ENCODE measurements at places on chromosomes 5 and 9.

DNA sequence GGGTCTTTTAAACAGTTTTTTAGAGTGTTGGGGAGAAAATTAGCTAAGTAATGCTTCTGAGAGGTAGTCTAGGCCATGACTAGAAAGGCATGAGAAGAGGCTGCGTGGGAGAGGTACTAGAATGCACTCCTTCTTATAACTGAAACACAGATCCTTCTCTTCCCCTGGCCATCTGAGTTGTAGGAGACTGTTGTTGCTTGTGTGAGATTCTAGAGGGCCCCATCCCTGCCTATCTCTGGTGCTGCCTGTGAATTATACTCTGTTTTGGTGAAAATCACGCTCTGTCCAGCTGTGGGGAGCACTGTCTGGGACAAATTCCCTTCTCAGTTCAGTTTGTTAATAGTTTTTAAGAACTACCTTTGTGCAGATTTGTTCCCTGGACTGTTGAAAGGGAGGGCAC lies 37.5 kb downstream of the MAP1B start:
- no peak overlapping the region for H3K27ac ChIP-seq
- DNase-seq, result no peak
- no peaks in the 10 kb centered on the region for H3K36me3 ChIP-seq
- no peak overlapping the region for H3K4me3 ChIP-seq

DNA sequence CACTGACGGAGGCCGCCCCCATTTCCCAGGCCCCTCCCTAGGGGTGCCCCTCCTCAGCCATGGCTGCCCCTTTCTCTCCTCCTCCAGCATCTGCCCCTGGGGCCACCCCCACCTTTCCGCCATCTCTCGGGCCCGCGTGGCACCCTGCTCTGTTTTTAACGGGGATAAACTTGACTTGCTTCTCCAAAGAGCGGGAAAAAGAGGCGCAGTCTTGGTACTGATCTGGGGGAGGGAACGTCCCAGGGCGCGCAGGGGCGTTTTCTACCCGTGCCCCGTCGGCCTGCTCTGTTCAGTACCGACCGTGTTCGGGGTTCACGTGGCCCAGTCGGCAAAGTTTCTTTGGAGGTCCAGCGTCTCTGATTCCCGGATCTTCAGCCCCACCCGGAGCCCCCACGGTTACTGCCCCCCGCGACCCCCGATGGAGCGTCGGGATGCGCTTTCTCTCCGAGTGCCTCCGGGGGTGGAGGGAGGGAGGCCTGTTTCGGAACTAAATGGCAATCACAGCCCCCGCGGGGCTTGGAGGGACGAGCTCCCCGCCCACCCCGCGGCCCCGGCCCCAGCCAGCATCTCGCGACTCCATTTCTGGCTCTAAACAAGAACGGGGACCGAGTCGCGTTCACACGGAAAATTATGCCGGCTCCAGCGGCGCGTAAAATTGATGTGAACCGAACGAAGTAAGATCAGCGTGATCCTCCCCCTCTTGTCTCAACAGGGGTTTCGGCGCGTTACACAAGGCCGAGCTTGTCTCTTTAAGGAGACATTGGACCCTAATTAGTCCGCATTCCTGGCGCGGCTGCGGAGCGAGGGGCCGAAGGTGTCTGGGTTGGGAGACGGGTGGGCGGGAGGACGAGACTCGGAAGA lies 1.1 kb upstream of the TLE4 start:
- H3K4me1 ChIP-seq, result peaks cover 17% of the 10 kb centered on the region
- peak overlapping the region; percentile 86 for H3K4me3 ChIP-seq
- DNase-seq, result no peak
- no peaks in the 10 kb centered on the region for H3K27me3 ChIP-seq
- H3K36me3 ChIP-seq, result no peaks in the 10 kb centered on the region

- H3K27ac ChIP-seq, result no peak overlapping the region
- H3K4me3 ChIP-seq, result no peak overlapping the region
- peaks cover 16% of the 10 kb centered on the region for H3K4me1 ChIP-seq
- no peak for DNase-seq
- peaks cover 20% of the 10 kb centered on the region for H3K27me3 ChIP-seq
- no peaks in the 10 kb centered on the region for H3K36me3 ChIP-seq
These were observed 22.3 kb upstream of the EGFL7 start for GRCh38 chr9:136640171-136641111.

DNA sequence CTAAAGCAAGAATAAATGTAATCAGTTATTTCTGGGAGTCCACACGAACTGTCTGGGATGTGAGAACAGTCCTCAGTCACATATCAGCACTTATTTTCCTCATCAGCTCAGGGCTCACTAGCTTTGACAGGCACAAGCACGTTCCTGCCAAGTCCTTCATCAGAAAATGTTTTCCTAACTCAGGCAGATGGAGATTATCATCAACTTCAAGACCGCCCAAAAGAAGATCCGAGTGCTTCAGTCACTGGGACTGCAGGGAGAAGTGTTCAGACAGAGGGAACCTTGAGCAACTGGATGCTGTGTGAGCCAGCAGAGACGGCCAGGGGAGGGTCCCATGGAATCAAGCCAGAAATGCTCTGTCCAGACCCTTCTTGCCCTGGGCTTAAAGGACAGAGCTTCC lies 189.4 kb downstream of the NXNL2 start:
- no peak for DNase-seq
- no peak overlapping the region for H3K4me3 ChIP-seq
- H3K27ac ChIP-seq, result no peak overlapping the region
- H3K4me1 ChIP-seq, result no peaks in the 10 kb centered on the region
- no peaks in the 10 kb centered on the region for H3K36me3 ChIP-seq
- H3K27me3 ChIP-seq, result peaks cover 4% of the 10 kb centered on the region

- H3K4me3 ChIP-seq, result no peak overlapping the region
- H3K4me1 ChIP-seq, result no peaks in the 10 kb centered on the region
- no peak for DNase-seq
- no peak overlapping the region for H3K27ac ChIP-seq
These were observed 45.2 kb downstream of the ALG2 start for GRCh38 chr9:99176527-99177013.

DNA sequence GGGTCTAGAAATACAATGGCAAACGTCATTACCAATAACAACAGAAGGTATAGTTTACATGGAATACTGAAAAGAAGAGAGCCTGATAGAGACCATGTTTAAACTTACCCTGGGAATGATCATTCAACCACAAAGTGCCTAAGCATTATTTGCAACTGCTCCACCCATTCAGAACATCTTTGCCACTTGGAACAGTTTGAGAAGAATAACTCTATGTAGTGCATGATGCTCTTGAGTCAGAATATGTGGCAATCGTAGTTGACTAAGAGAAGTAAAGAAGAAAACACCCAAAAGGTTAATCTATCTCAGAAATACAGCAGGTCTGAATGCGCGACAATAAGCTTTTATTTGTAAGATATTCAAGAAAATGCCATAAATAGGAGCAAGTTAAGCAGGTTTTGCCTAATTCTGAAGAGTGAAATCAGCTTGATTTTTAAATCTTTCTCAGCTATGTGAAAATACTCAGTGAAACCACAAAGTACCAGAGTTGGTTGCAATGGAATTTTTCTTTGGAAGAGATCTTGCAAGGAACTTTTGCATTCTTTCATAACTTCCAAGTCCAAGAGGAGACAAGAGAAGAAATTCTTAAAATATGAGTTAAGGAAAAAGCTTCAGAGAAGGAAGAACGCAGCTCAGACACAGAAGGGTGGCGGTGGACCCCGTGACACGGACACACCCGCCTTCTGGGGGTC lies 64.3 kb downstream of the HABP4 start:
- H3K27ac ChIP-seq, result no peak overlapping the region
- no peaks in the 10 kb centered on the region for H3K27me3 ChIP-seq
- peaks cover 4% of the 10 kb centered on the region for H3K36me3 ChIP-seq
- no peaks in the 10 kb centered on the region for H3K4me1 ChIP-seq
- no peak overlapping the region for H3K4me3 ChIP-seq

- DNase-seq, result no peak
- H3K27ac ChIP-seq, result no peak overlapping the region
- H3K36me3 ChIP-seq, result no peaks in the 10 kb centered on the region
- no peak overlapping the region for H3K4me3 ChIP-seq
- peaks cover 2% of the 10 kb centered on the region for H3K27me3 ChIP-seq
These were observed 186.9 kb downstream of the AUH start for GRCh38 chr9:91174772-91175171.

DNA sequence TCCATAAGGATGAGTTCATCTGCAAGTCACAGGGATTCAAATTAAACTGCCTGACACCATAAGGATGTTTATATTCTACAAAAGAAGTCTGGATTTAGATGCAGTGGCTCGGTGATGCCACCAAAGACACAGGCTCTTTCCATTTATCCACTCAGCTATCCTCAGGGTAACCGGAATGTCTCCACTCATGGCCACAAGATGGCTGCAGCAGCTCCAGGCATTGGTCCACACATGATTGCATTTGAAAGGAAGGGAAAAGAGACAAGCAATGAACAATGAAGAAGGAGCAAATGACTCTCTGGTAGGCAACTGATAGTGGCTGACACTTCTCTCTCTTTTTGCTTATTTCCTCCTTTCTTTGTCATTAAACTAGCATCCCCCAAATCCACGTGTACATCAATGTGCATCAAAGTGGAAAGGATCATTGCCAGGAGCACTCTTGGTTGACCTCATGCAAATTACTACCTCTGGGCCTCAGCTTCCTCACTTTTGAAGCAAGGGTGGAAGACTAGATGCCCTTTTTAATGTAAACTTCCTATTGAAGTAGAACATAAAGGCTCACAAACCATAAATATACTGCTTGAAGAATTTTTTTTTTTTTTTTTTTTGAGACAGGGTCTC lies 7.2 kb upstream of the SNX30 start:
- H3K36me3 ChIP-seq, result no peaks in the 10 kb centered on the region
- H3K27me3 ChIP-seq, result no peaks in the 10 kb centered on the region
- no peak overlapping the region for H3K27ac ChIP-seq
- no peak overlapping the region for H3K4me3 ChIP-seq
- H3K4me1 ChIP-seq, result peaks cover 17% of the 10 kb centered on the region

DNA sequence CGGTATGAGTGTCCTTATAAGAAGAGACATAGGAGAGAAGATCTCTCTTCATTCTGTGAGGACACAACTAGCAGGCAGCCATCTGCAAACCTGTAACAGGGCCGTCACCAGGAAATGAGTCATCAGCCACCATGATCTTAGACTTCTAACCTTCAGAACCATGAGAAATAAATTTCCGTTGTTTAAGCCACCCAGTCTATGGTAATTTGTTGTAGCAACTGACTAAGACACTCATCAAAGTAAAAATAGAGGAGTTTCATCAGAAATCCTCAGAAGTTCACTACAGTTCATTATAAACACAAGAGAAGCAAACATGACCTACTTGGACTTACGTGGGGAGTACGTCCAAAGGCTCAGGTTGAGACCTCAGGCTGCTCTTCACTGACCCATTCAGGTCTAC lies 357.7 kb downstream of the SEMA5A start:
- no peak for DNase-seq
- no peak overlapping the region for H3K27ac ChIP-seq
- no peaks in the 10 kb centered on the region for H3K36me3 ChIP-seq
- no peak overlapping the region for H3K4me3 ChIP-seq

DNA sequence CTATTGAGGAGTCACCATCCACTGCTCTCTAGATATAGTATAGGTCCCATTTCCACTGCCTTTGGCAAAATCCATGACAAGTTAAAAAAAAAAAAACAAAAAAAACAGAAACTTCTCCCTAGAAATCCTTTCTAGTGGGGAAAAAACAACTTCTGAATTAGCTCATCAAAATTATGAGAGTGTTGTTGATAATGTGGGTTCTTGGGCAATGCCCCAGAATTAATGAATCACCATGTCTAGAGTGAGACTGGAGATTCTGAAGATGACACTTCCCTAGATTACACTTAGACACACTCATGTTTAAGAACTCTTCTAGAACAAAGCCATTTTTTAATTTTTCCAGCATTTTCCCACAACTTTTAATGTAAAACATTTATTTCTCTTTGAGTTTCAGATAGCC lies 728.0 kb upstream of the C9orf72 start:
- H3K27ac ChIP-seq, result no peak overlapping the region
- no peaks in the 10 kb centered on the region for H3K4me1 ChIP-seq
- no peaks in the 10 kb centered on the region for H3K36me3 ChIP-seq
- no peak overlapping the region for H3K4me3 ChIP-seq

GRCh38 chr9:70563431-70564204 lies 149.2 kb upstream of the KLF9 start:
- H3K4me1 ChIP-seq, result peaks cover 30% of the 10 kb centered on the region
- peak; percentile 35 for DNase-seq
- H3K27me3 ChIP-seq, result no peaks in the 10 kb centered on the region
- peak overlapping the region; percentile 23 for H3K4me3 ChIP-seq

GRCh38 chr5:35847961-35848360 lies 8.7 kb upstream of the IL7R start:
- H3K4me1 ChIP-seq, result peaks cover 30% of the 10 kb centered on the region
- H3K27me3 ChIP-seq, result no peaks in the 10 kb centered on the region
- DNase-seq, result no peak
- H3K36me3 ChIP-seq, result no peaks in the 10 kb centered on the region
- H3K27ac ChIP-seq, result no peak overlapping the region
- no peak overlapping the region for H3K4me3 ChIP-seq

GRCh38 chr5:140635291-140636257 lies 2.6 kb upstream of the CD14 start:
- H3K4me1 ChIP-seq, result peaks cover 42% of the 10 kb centered on the region
- no peak overlapping the region for H3K27ac ChIP-seq
- H3K4me3 ChIP-seq, result no peak overlapping the region
- no peaks in the 10 kb centered on the region for H3K36me3 ChIP-seq

GRCh38 chr9:71608825-71609447 lies 159.4 kb downstream of the CEMIP2 start:
- no peaks in the 10 kb centered on the region for H3K27me3 ChIP-seq
- H3K36me3 ChIP-seq, result no peaks in the 10 kb centered on the region
- no peak for DNase-seq
- no peak overlapping the region for H3K27ac ChIP-seq

- H3K27ac ChIP-seq, result no peak overlapping the region
- no peak for DNase-seq
- peaks cover 4% of the 10 kb centered on the region for H3K27me3 ChIP-seq
These were observed 54.9 kb upstream of the FSTL4 start for GRCh38 chr5:133667217-133667616.

GRCh38 chr9:131113655-131114054 lies 11.7 kb upstream of the NUP214 start:
- no peaks in the 10 kb centered on the region for H3K36me3 ChIP-seq
- no peaks in the 10 kb centered on the region for H3K4me1 ChIP-seq
- H3K27ac ChIP-seq, result no peak overlapping the region

DNA sequence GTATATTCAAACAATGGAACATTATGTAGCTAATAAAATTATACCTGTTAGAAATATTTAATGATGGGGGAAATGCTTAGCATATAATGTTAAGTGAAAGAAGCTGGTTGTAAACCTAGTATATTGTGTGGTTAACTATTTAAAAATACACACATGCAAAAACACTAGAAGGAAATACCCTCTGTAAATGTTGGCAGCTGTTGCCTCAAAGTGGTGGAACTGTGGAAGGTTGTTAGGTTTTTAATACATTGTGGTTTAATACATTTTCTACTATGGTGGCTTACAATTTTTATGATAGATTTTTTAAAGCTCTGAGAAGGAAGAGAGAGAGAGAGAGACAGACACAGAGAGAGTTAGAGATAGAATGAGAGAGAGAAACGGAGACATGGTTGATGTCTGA lies 74.9 kb downstream of the COL15A1 start:
- no peaks in the 10 kb centered on the region for H3K27me3 ChIP-seq
- no peak overlapping the region for H3K4me3 ChIP-seq
- H3K27ac ChIP-seq, result no peak overlapping the region
- H3K4me1 ChIP-seq, result peaks cover 8% of the 10 kb centered on the region

Measured in CD4-positive, alpha-beta T cell (primary cell).